ENCODE measurements at places on chromosomes 3 and 15. TPM values are rescaled to one million over a fixed set of nuclear protein-coding genes. Genes with fewer than 3 reads are reported as not detected.

DNA sequence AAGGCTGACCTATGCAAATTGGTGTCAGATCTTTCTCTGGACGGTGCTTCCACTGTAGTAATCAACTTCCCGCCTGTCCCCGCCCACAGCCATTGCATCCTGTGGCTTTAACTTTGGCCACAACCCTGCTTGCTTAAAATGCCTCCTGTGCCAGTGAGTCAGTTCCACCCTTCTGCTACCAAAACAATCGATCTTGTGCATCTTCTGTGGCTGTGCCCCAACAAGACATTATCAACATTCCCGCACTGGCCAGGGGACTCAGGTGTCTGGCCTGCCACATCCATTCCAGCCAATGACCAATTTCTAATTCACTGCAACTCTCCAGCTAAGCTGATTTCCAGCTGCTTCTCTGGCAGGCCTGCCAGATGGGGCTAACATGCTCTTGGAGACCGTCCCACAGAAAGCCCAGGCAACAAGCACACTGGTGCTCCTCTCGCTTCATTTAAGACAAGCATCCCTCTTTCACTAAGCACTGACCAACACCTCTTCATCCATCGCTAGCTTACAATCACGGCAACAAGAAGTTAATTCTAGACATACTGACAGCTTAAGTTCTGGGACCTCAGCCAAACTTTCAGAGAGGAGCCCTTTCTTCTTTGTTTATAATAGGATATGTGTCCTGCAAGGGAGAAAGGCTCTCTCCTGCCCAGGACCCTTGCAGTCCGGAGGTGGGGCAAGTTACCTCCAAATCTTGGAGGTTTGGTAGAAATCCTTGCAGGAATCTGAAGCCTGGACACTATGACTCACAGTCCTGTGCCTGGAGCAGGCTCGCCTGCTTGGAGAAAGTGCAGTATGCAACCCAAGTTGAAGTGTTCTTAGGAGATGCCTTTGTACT is 6.7 kb downstream of the CA12 start:
- H3K4me3 ChIP-seq = no peak overlapping the region
- H3K4me1 ChIP-seq = no peaks in the 10 kb centered on the region
- DNase-seq = no peak
- no peaks in the 10 kb centered on the region for H3K36me3 ChIP-seq

MANF gene
- 28.4 TPM for total RNA-seq

UROC1 gene
- not detected for total RNA-seq

CRABP1 gene
- not detected for total RNA-seq

GOLGA6D gene
- not detected for total RNA-seq

Measured in B cell (primary cell).